ENCODE measurements at places on chromosomes 13 and 19.

DNA sequence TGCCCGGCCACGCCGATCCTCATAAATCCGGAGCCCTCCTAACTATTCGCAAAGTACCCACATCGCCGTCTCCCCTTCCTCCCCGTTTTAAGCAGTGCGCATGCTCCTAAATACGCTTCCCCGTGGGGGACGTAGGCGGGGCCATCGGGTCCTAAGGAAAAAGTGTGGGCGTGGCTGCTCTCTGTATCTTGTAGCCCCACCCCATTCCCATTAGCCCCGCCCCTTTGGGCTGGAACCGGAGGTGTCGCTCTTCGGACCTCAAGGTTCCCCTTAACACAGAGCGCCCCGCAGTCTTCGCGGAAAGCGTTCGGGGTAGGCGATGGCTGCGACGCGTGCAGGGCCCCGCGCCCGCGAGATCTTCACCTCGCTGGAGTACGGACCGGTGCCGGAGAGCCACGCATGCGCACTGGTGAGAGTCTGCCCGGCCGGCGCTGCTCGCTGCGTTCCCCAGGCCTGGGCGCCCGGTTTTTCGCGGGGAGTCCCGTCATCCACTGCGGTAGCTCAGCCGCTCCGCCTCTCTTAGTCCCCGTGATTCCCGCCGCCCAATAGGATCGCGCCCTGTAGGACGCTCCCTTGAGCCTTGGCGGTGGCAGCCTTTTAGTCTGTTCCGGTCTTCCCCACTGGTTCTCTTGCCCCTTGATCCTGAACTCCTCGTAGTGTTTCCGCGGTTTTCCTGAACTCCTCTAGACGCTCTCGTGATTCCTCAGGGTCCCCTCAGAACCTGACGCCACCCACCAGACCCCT, at the start of gene ALDH16A1:
Gene ALDH16A1, plus strand, starts transcription at position 213 of the 744 bp plus-strand sequence. Its CDS starts 107 bp downstream, at position 320.
- DNase-seq: peak; percentile 92

DNA sequence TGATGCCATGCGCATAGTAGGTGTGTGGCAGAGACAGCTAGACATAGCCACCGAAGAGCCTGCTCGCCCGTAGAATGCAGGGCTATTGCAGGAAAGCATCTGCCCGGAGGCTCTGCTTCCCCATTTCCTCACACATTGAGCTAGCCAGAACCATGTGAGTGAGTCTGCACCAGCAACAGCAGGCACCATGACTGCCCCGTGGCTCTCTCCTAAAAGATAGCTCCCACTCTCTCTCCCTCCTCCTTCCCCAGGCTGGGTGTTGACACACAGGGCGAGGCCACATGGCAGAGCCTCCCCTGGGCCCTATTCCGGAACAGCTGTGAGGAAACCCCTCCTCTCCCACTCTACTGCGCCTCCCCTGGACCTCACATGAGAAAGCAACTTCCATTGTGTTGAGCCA, 52.3 kb upstream of the ATP12A start:
- DNase-seq: no peak

GRCh38 chr13:100680131-100680530, 5.5 kb upstream of the TMTC4 start:
- DNase-seq: no peak

- DNase-seq: peak; percentile 75
Measured at GRCh38 chr19:49676136-49676783, 811 bp upstream of the PRMT1 start.

- DNase-seq: no peak
Measured at GRCh38 chr13:48531416-48532255, 1.2 kb downstream of the RCBTB2 start.

GRCh38 chr13:35164324-35164932, 222.4 kb downstream of the NBEA start:
- DNase-seq: peak; percentile 36

DNA sequence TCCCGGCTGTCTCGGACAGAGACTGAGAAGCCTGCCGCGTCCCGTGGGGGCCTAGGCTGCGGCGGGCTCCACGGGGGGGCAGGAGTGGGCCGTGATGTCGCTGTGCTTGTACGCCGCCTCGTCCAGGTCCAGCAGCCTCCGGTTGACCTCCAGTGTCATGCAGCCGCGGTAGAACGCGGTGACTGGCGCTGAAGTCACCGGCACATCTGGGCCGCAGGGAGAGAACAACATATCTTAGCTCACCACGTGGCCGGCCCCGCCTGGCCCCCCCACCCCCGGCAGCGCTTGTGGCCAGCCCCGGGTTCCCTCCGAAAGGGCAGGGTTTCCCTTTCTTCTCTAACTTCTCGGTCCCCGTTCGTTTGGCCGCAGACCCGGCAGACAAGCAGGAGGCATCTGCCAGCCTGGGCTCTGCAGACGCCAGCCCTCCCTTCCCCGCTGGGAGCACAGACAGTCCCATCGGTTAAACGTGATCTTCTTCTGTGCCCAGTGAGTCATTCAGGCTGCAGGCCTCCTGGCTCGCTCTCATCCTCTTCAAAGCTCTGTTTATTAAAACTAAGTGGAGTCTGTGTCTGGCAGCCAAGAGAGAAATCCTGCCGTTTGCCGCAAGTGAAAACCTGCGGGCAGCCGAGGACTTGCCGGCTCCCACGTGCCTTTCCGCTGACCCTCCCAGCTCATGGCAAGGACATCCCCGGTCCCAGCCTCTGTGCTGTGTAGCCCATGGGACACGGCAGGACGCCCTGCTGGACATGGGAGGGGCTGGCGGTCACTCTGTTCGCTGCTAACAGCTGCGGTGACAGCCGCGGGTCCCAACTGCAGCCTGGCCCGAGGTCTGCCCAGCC, 42.8 kb downstream of the GAS6 start:
- DNase-seq: no peak

DNA sequence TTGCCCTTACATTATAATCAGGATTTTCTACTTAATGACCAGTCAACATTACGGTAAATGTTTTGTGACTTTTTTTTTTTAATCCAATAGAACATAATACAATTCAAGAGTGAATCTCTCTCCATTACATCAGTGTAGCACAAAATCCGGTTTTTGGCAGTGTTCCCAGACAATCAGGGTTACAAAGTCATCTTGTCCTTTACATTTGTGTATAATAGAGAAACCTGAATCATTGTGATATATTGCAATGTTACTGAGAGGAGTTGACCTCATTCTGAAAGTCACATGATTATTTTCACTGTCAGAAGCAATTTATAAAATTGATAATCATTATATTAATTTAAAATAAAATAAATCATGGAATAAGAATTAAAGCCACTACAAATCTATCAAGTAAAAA, 1346.0 kb upstream of the SPRY2 start:
- DNase-seq: no peak

DNA sequence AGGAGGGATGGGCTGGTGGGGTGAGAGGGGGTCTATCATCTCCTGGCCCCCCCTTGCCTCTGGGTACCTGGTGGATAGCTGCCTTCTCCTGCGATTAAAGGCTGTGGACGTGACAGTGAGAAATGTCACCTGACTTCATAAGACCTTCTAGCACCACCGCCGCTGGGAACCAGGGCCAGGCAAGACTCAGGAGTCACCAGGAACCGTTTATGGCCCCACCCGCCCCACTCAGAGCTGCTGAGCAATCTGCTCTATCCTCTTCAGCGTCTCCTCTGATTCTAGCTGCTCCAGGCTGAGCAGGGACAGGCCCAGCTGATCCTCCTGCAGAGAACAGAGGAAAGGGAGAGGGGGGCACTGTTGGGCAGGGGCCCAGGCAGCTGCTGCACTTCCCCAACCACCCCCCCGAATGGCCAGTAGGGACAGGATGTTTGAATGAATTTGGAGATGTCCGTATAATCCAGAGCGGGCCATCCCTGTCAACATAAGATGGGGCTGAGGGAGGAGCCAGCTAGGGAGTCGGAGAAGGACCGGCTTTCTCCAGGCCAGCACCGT, 10.9 kb downstream of the KLC3 start:
- DNase-seq: no peak

DNA sequence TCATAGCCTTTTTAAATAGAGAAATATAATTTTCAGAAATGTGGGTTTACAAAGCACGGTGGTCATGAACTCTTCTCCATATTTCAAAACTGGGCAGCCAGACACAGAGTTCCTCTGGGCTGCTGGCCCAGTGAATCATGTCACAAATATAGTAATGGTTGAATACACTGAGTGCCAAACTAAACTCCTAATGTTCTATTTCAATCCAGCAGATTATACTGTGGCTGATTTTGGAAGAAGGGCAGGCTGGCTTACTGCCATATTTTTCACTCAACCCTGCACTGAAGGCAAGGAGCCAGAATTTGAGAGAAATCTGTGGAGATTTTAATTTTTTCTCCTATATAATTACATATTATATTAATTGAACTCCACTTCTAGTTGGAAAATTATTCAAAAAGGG, 17.0 kb upstream of the PRR20A start:
- no peak for DNase-seq

DNA sequence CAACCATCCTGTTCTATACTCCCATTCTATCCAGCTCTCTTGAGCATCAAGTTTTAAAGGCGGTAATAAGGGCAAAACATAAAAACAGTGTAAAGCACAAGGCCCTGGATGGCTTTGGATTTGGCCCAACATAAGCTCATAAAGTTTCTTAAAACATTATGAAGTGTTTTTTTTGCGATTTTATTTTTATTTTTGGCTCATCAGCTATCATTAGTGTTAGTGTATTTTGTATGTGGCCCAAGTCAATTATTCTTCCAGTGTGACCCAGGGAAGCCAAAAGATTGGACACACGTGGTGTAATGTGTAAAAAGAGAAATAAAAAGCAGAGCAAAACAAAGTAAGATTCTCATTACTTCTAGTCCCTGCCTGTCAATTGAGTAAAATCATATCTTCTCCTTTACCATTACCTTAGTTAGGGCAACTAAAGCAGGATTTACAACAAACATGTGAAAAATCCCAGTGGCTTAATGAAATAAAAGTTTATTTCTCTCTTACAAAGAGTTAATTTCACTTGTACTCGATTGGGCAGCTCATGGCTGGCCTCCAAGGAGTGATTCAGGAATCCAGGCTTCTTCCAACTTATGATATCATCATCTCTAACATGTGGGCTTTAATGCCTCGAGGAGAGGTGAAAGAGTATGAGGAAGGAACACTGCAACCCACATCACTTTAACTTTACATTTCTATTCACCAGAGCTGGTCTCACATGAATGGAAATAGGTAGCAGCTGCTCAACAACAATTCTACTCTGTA, 725.2 kb upstream of the SLITRK1 start:
- no peak for DNase-seq

DNA sequence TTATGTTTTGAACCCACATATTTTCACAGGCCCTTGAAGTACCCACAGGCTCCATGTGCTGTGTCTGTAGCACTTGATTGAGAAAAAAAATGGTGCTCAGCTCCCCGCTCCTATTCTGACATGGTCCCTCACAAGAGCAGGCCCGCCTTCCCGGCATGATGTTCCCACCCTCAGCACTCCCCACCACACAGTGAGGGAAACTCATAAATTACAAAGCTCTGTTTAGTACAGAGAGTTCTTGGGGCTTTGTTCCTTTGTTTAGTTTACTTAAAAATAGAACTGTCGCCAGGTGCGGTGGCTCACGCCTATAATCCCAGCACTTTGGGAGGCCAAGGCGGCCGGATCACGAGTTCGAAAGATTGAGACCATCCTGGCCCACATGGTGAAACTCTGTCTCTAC, 25.9 kb upstream of the ABCC4 start:
- no peak for DNase-seq

DNA sequence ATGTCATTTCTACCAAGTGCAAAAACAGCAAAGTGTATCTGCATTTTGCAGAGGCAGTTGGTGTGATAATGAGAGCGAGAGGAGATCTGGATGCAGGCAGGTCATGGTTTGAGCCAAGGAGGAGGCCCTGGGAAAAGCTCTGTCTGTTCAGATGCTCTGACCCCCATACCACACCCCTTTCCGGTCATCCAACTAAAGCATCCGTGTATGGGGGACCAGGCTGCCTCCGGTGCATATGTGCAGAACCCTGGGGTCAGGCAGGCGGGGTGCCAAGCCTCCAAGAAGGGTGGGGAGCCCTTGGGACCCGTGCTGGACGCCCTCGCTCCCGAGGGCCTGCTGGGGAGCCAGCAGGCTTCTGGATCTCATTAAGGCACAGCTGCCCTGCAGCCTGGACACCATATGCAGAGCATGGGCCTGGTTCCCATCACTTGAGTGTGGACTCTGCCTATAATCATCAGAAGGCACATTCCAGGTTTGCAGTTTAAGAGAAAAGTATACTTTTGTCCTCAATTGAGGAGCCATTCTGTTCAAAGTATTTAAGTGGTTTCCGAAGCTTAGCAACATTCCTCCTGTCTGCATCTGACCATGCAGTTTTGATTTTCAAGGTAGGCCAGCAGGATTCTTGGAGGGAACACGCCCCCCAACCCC, 56.1 kb downstream of the ALOX5AP start:
- DNase-seq: no peak

GRCh38 chr13:107208889-107209288, 641.0 kb upstream of the ARGLU1 start:
- no peak for DNase-seq

- no peak for DNase-seq
Measured at GRCh38 chr13:79869326-79869725, 388.4 kb downstream of the NDFIP2 start.

- no peak for DNase-seq
Measured at GRCh38 chr13:106967391-106967790, 399.5 kb upstream of the ARGLU1 start.

DNA sequence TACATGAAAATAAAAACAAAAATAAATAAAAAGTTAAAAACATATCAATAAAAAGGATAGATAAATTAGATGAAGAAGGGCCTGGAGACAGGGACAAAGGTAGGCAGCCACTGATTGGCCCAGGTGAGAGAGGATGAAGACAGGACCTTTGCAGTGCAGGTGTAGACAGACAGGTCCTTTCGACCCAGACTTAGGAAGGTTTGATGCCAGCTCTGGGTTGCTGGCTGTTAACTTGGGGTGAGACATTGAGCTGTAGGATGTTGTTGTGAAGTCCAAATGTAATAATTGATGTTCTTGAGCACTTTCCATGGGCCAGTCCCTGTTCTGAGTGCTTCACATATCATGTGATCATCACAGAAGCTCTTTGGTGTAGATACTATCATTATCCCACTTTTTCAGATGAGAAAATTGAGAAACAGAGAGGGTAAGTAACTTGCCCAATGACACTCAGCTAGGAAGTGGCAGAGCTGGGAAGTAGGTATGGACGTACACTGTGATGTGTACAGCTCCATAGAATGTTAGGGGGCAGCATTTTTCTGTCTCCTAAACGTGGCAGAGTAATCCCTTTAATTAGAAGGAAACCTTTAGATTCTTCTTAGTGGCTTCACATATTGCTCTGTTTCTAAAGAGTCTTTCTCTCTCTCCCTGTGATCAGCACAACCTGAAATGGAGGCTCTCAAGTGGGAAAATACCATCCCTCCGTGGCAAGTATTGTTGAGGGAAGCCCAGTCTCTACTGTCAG, 76.0 kb upstream of the STK24 start:
- DNase-seq: no peak

- DNase-seq: no peak
Measured at GRCh38 chr13:113087923-113088690, 17.5 kb upstream of the F7 start.

- DNase-seq: no peak
Measured at GRCh38 chr13:49063011-49063410, 87.3 kb downstream of the FNDC3A start.

GRCh38 chr13:33884531-33885220, 66.7 kb downstream of the RFC3 start:
- DNase-seq: no peak

GRCh38 chr13:105262579-105262978, 1272.9 kb downstream of the EFNB2 start:
- no peak for DNase-seq

- DNase-seq: no peak
Measured at GRCh38 chr13:53622456-53622855, 593.8 kb downstream of the OLFM4 start.
